Activated T-cell treated with anti-CD3 and anti-CD28 coated beads, Interleukin-2, amount 50 U/mL, for 4 hours (primary cell): ENCODE measurements at places on chromosomes 3 and 15. TPM values are rescaled to one million over a fixed set of nuclear protein-coding genes. Genes with fewer than 3 reads are reported as not detected.

Gene DYNLT2B
- 7.7 TPM for total RNA-seq

Gene RTP2
- total RNA-seq = not detected

Gene ABI3BP
- total RNA-seq = not detected

Gene GCSAM
- 2.0 TPM for total RNA-seq

Gene PRR23A
- total RNA-seq = not detected

Gene PCOLCE2
- total RNA-seq = 0.43 TPM

DNA sequence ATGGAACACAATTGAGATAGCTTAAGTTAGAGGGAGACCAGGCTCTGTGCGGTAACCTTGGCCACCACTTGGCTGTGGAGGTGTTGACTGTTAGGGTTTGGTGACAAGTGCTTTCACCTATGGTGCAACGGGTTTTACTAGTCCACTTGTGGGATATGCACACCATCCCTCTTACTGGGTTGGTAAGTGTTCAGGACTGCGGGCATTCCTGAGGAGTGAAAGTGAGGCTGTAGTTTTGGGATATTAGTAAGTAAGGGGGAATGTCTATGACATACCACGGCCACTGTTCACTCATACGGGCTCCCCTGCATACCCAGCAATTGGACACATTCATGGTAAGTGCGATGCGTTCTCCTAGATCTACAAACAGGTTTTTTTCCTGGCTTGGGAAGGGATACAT lies 8.0 kb upstream of the RAD54L2 start:
- DNase-seq = no peak

DNA sequence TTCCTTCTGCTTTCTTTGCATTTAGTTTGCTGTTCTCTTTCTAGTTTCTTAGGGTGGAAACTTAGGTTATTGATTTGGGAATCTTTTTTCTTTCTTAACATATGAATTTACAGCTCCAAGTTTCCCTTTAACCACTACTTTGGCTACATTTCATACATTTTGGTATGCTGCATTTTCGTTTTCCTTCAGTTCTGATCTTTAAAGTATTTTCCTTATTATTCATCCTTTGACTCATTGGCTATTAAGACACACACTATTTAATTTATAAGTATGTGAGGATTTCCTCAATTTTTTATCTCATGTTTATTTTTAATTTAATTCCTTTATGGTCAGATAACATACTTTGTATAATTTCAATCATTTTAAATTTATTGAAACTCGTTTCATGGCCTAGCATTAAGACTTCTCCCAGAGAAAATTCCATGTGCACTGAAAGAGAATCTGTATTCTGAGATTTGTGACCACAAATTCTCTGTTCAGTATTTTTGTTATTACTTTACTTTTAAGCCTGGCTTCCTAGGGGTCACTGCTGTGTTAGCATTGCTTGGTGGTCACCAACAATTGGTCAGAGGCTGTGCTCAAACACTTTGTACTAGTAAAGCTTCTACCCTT lies 87.7 kb downstream of the CFAP20DC start:
- no peak for DNase-seq

DNA sequence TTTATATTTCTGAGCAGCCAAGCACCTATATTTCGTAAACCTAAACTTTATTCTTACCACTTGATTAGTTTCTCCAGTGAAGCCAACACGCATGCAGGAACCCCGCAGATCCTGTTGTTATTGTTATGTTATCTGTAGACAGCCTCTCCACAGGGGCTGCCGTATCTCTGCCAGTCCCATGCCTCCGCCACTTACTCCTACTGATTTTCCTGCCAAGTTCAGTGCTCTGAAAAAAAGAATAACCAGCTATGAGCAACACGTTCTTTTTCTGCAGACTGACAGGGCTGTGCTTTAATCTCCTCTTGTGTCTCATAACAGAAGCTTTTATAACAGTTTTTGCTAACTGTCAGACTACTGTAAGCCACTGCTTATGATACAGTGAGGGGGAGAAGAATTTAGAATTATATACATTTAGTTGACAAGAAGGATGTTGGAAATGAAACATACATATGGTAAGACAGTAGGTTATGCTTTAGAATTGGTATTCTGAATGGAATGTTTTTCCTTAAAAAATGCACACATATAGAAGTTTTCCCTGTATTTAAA lies 347.4 kb downstream of the SI start:
- no peak for DNase-seq

DNA sequence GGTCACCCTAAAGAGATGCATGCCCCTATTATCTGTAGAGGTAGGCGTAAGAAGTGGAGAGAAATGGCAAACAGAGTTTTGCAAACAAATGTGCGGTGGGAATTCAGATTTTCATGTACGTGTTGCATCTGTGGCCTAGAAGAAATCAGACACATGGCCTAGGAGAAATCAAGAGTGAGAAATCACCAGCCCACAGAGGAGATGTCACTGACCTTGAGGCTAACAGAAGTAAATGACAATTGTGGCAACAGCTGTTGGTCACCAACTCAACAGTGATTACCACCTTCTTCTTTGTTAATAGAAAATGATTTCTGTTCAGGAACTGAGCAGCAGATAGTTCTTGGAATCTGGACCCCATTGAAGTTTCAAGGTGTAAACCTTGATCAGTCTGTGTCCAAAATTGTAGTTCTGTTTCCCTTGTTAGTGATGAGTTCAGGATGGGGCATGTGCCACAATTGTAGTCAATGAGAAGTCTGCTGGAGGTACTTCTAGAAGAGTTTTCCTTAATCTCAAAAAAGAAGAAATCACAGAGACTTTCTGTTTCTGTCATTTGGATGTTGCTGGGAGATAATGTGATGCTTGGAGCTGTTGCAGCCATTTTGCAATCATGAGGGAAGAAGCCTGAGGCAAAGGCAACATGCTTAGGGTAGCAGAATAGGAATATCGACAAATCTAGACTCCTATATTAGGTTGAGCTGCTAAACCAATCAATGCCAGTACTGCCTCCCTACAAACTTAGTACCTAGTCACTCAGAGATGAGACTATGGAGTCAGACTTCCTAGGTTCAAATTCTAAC lies 34.3 kb upstream of the RFTN1 start:
- no peak for DNase-seq

GRCh38 chr3:58307639-58308215 lies 1.4 kb downstream of the HTD2 start:
- DNase-seq = no peak

DNA sequence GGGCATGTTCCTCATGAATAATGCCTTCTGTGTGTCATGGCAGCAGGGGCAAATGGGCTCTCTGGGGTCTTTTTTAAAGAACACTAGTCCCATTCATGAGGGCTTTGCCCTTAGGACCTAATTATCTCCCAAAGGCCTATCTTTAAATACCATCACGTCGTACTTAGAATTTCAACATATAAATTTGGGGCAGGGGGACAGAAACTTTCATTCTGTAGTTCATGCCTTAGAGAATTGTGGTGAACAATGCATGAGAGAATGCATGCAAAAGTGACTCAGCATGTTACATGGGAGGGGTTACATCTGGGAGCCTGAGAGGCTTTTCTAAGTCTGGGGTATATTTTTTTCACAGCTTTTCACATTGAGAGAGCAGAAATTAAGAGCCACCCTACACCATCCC lies 208.5 kb upstream of the ROPN1 start:
- no peak for DNase-seq

DNA sequence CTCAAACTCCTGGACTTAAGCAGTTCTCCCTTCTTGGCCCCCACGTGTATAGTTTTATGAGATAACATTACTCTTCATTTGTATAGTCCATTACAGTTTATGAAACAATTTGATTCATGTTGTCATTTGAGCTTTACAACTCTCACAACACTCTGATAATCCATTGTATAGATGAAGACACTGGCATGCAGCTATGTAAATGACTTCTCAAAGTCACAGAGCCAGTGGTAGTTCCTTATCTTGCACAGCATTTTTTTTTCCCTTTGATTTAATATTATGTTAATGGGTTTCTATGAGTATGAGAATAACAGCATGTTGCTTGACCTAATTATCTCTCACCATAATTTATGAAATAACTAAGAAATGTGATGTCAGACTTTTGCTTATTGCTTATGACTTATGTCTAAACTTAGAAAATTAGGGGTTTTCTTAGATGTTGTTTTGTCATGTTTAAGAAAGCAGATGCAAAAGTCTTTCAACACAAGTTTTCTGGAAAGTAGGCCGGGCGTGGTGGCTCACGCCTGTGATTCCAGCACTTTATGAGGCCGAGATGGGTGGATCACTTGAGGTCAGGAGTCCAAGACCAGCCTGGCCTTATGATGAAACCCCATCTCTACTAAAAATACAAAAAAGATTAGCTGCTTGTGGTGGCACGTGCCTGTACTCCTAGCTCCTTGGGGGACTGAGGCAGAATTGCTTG lies 13.3 kb downstream of the VPS8 start:
- DNase-seq = no peak

GRCh38 chr3:135215516-135215915 lies 420.5 kb downstream of the EPHB1 start:
- no peak for DNase-seq

DNA sequence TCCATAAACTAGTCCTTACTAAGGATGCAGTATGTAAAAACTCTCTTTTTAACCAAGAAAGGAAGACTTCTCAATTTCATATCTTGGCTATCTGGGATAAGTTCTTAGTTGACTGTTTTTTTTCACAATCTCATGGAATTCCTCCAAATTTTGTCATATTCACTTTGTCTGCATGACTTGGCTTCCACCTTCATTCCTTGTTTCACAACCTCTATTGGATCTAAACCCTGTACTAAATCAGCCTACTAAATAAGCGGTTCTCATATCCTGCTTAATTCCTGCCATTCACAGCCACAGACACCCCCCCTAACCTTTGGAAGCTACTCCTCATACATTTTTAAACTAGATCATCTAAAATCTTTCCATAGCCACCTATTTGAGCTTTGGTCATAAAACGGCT lies 370.6 kb upstream of the NAALADL2 start:
- no peak for DNase-seq

- no peak for DNase-seq
Measured at GRCh38 chr15:48868536-48868935, 9.4 kb upstream of the EID1 start.

- DNase-seq = no peak
Measured at GRCh38 chr3:177329854-177330253, 132.6 kb upstream of the TBL1XR1 start.

- no peak for DNase-seq
Measured at GRCh38 chr3:126525853-126526667, 2.1 kb downstream of the CHST13 start.

GRCh38 chr3:66386925-66387650 lies 113.7 kb downstream of the LRIG1 start:
- DNase-seq = no peak

GRCh38 chr3:52978109-52978754 lies 67.6 kb downstream of the SFMBT1 start:
- no peak for DNase-seq

- DNase-seq = no peak
Measured at GRCh38 chr3:153171256-153171655, 9.2 kb downstream of the RAP2B start.

GRCh38 chr15:38084289-38084688 lies 149.8 kb downstream of the TMCO5A start:
- DNase-seq = no peak

- no peak for DNase-seq
Measured at GRCh38 chr3:185999221-185999620, 61.4 kb upstream of the TRA2B start.

GRCh38 chr3:52270252-52270754 lies 8.1 kb downstream of the WDR82 start:
- no peak for DNase-seq

DNA sequence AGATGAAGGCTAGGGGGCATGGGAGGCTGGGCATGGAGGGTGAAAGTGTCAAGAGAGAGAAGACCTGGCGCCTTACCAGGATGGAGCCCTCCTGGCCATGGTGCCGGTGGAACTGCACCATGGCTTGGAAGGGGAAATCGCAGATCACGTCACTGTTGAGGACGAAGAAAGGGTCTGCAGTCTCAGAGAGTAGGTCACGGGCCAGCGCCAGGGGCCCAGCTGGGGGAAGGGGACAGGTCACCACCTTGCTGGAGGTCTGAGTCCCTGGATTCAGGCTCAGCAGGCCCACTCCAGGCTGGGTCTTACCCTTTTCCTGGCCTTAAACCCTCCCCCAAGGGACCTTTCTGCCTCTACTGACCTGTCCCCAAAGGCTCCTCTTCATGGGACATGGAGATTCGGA lies 855 bp downstream of the GMPPB start:
- DNase-seq = no peak

GRCh38 chr3:111803123-111803593 lies 55.9 kb upstream of the PHLDB2 start:
- no peak for DNase-seq

- DNase-seq = no peak
Measured at GRCh38 chr15:49801796-49802195, 180.9 kb downstream of the DTWD1 start.
